ENCODE measurements at places on chromosomes 13 and 19. TPM values are rescaled to one million over a fixed set of nuclear protein-coding genes. Genes with fewer than 3 reads are reported as not detected.

The ANKRD24 gene
- total RNA-seq = 0.38 TPM

The NKG7 gene
- not detected for total RNA-seq

The SIGLECL1 gene
- not detected for total RNA-seq

The TSKS gene
- not detected for total RNA-seq

The ZNF71 gene
- 11.6 TPM for total RNA-seq

The CEACAM21 gene
- total RNA-seq = 0.47 TPM

The FFAR2 gene
- not detected for total RNA-seq

The CCDC169 gene
- 3.9 TPM for total RNA-seq

The PRODH2 gene
- total RNA-seq = not detected

The CXCL17 gene
- not detected for total RNA-seq

The IFNL3 gene
- total RNA-seq = not detected

The CEACAM4 gene
- not detected for total RNA-seq

The RNF17 gene
- total RNA-seq = not detected
